HCT116 (cell line): ENCODE measurements at places on chromosomes 2 and 18.

DNA sequence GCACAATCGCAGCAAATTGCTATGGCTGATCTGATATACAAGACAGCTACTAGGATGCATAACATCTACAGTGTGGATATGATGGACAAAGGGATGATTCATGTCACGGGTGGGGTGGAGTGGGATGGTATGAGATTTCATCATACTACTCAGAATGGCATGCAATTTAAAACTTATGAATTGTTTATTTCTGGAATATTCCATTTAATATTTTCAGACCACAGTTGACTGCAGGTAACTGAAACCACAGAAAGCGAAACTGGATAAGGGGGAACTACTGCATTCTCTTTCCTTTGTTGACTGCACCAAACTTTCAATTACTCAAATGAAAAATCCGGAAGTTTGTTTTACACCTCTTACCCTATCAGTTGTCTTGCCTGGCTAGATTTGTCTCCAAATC, 94.4 kb upstream of the NEUROD1 start:
- no peak for DNase-seq

DNA sequence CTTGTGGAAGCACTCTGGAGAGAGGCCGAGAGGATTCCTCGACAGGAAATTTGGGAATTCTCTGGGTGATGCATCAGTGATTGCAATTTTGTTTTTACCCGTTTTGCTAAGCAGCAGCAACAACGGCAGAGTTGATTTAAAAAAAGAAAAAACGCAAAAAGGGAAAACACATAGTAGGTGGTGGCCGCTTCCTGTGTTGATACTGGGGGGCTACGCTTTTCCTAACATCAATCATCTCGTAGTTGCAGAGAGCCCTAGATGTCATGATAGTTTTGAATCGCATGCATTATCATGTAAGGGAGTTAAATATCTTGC, 271 bp upstream of the RBM43 start:
- no peak for DNase-seq

- DNase-seq = no peak
Observed at GRCh38 chr2:216533609-216534008, 35.0 kb downstream of the RPL37A start.

DNA sequence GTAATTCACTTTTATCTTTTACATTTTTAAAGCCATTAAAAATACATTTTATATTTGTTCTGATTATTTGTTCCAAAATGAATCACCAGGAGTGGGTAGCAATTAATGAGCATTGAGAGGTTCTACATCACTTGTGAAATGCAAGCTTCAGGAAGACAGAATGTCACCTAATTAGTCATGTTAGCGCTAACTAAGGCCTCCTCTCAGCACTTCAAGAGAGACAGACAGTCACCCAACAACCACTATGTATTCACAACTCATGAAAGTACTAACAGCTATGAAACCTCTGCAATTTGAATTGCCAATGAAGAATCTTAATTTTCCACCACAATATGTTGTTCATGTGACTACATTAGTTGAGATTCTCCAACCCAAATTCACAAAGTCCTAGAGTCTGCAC, 611.0 kb downstream of the KCNJ3 start:
- no peak for DNase-seq

DNA sequence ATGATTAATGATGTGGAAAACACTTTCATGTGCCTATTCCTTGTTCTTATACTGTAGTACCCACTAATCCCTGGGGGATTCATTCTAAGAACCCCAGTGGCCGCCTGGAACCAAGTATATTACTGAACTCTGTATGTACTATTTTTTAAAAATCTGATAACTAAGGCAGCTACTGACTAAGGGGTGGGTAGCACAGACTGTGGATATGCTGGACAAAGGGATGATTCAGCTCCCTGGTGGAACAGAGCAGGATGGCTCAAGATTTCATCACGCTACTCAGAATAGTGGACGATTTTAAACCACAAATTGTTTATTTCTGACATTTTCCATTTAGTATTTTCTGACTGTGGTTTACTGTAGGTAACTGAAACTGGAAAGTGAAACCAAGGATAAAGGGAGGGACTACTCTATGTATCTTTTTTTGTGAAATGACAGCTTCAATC, 41.8 kb upstream of the CDC42EP3 start:
- DNase-seq = no peak

GRCh38 chr2:133841900-133842299, 273.6 kb upstream of the NCKAP5 start:
- DNase-seq = no peak

GRCh38 chr2:128736689-128737545, 418.2 kb upstream of the HS6ST1 start:
- peak; percentile 54 for DNase-seq

DNA sequence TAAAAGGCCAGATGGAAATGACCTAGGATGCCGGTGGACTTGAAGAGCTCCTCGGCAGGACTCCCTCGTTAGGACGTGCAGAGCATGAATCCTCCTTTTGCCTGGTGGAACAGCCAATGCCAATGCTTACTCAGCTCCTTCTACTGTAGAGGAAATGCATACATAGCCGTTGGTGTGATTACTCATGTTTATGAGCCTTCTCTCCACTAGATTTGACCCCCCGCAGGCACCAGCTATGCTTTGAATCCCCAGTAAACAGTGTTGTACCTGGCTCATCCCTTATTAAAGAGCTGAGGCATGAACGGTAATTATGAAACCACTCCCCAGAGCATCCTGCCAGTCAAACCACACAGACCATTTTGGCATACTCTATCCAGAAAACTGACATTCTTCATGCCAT, 172.8 kb downstream of the ANTXR1 start:
- no peak for DNase-seq

DNA sequence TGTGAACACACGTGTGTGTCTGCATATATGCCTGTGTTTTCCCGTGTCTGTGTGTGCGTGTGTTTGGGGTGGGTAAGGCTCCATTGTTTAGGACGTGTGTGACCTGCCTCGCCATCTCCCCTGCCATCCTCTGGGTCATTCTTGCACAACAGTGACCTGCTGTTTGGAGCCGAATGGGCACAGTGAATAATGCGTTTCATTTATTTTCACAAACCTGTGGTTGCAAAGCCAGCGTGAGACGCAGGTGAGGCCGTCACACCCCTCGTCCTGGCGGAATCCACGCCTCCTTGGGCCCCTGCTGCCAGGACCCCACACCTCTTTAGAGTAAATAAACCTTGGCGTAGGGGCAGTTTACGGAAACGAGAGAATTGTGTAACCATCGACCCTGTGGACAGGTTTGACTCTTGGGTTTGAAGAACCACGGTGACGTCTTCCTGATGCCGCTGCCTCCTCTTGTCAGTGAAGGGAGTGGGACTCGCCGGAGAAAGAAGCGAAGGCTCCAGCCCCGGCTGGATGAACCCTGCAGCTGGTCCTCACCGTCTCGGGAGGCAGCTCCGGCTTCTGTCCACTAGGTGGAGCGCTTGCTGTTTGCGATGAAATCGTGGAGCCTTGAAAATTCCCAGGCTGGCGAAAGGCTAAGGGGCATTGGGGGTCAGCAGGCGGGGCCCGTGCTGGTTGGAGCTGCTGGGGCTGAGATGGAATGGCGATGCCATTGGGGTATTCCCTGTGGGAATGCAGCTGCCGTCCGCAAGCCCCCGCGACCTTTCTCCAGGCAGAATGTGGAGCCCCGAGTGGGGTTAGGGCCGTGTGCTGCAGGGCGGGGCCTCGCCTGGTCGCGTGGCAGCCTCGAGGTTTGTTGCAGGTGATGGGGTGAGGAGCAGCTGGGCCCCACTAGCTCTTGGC, 81.1 kb downstream of the RTP5 start:
- DNase-seq = peak; percentile 31

DNA sequence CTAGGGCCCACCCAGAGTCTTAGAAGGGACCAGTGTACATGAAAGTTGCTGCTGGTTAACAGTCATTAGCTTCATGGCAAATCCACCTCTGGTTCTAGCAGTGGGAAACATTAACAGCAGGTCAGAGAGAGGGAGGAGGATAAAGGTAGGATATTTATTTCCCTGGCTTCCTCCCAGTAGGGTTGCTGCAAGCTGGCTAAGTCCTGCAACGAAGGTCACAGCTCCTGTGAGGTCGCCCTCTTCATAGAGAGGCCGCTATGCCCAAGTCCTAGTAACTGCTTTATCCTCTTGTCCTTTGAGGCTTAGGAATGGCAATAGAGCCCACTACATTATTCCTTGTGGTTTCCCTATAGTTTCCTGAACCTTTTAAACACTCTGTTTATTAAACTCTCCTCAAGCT, 84.0 kb upstream of the ACSL3 start:
- no peak for DNase-seq

DNA sequence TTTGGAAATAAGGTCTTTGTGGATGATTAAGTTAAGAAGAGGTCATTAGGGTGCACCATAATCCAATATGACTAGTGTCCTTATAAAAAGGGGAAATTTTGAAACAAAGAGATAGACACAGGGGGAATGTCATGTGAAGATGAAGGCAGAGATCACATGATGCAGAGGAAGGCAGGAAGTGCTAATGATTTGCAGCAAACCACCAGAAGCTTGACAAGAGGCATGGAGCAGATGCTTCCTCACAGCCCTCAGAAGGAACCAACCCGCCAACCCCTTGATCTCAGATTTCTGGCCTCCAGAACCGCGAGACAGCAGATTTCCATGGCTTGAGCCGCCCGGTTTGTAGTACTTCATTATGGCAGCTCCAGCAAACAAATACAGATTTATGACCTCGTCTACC, 17.4 kb upstream of the SMARCAL1 start:
- no peak for DNase-seq

DNA sequence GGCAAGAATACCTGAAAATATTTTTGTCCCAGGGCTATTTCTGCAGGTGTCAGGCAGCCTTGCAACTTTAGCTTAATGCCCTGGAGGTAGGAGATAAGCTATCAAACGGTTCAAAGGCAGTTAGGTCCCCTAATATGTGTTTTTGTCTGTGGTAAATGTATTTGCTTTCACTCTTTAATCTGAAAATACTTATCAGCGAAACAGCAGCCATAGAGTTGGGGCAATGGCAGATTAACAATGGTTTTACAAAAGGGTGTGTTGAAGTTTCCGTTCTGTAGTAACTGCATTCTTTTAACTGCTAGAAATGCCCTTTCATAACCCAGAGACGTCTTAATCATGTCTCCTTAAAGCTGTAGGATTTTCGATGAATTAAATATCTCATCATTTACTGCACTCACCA, 265.0 kb upstream of the TRIB2 start:
- no peak for DNase-seq

DNA sequence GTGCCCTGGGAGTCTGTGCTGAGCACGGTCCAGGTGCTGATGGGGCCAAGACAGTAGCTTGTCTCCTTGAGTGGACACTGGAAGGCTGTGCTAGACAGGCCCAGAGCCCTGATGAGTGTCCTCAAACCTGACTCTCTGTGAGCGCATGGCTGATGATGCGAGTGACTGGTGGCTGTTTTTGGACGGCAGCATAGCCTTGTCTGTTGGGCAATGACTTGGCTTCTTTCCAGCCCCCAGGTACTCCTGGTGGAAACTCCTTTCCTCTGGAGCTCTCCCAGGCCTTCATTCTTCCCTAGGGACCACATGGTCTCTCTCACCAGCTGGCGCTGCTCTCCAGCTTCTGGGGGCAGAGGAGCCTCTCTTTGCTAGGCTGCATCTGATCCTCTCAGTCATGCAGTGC, 207.6 kb upstream of the SMIM21 start:
- DNase-seq = no peak

DNA sequence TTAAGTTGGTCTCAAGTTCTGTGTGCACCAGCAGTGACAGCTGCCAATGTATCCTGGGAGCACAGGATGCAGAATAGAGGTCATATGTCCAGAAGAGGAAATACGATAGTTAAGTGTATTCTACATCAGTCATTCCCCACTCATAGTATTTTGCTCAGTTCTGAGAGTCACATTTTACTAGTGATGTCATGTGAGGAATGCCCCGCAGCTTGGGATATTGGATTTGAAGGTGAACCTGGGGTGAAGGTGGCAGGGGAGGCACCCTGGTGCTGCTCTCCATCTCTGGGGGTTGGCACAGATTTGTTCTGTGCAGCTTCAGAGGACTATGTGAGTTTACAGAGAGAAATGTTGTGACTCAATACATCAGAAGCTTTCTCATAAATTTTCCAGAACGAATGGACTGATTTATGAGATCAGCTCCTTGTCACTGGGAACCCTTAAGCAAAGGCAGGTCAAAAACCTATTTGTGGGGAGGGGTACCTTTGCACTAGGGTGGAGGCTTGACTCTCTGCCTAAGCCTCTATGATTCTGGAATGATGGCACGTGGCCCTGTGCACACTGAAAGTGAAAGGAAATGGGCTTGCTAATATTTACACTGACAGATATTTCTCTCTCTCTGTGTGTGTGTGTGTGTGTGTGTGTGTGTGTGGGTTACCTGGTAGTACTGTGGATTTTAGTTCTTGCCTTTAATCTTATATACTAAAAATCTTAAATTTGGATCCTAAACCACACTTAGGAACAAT, 95.9 kb downstream of the NEB start:
- no peak for DNase-seq

GRCh38 chr2:84676295-84676694, 160.0 kb downstream of the DNAH6 start:
- DNase-seq = no peak

DNA sequence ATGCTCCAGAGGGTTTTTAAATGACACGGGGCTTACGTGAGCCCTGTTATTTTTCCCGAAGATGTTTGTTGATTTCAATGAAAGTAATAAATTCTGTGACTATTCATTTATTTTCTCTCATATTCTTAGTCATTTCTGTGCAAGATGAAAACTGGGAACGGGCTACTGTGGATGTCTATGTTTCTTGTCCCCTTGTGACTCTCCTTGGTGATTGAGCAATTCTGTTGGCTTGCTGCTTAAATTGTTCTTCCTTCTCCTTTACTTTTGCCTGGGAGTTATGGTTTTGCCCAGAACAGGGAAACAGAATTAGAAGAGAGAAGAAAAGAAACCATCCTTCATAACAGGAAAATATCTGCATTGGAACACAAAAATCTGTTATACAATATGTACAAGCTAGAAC, 508.2 kb upstream of the DSEL start:
- no peak for DNase-seq
